ENCODE measurements at places on chromosomes 5 and 9.

DNA sequence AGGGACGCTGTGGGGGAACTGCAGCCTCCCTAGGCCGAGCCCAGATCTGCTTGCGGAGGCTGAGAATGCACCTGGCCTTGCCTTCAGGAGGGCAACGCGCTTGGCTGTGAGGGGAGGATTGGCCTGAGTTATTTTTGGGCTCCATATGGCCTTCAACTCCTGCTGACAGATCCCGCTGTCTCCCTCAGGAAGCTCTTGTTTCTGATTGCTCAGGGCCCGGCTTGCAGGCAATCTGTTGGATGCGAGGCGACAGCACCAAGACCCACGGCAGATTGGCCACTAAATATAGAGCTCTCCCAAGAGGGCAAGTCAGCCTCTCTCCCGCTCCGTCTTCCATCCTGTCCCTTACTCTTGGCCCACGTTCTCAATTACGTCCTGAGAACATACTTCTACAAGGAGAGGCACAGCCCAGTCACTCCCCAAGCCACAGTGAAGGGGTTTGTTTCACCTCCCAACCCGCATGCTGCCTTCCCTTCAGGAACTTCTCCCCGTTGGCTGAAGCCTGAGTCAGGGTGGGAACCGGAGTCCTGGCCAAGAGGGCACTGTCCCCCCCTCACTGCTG lies 53.6 kb downstream of the RASGEF1C start:
- DNase-seq = no peak

- no peak for DNase-seq
These were observed 39.8 kb downstream of the PTAR1 start for GRCh38 chr9:69719983-69720382.

DNA sequence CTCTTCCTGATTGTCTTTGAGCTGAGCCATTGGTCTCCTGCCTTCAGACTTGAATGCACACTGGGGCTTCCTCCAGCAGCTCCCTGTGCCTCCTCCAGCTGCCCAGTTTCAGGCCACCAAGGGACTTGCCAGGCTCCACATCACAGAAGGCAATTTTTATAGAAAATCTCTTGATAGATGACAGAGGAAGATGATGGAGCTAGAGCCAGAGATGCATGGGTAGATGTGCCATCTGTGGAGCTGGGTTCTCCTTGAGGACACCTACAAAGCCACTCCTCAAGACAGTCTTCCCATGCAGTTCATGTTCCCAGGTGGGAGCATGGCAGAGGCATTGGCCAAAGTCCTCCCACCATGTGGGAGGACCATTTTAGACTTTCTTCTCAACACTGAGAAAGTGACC lies 239.6 kb upstream of the IRX1 start:
- DNase-seq = no peak

GRCh38 chr9:36470643-36471290 lies 70.7 kb upstream of the RNF38 start:
- DNase-seq = no peak

- DNase-seq = no peak
These were observed 39.8 kb downstream of the FOXI1 start for GRCh38 chr5:170145462-170145861.

DNA sequence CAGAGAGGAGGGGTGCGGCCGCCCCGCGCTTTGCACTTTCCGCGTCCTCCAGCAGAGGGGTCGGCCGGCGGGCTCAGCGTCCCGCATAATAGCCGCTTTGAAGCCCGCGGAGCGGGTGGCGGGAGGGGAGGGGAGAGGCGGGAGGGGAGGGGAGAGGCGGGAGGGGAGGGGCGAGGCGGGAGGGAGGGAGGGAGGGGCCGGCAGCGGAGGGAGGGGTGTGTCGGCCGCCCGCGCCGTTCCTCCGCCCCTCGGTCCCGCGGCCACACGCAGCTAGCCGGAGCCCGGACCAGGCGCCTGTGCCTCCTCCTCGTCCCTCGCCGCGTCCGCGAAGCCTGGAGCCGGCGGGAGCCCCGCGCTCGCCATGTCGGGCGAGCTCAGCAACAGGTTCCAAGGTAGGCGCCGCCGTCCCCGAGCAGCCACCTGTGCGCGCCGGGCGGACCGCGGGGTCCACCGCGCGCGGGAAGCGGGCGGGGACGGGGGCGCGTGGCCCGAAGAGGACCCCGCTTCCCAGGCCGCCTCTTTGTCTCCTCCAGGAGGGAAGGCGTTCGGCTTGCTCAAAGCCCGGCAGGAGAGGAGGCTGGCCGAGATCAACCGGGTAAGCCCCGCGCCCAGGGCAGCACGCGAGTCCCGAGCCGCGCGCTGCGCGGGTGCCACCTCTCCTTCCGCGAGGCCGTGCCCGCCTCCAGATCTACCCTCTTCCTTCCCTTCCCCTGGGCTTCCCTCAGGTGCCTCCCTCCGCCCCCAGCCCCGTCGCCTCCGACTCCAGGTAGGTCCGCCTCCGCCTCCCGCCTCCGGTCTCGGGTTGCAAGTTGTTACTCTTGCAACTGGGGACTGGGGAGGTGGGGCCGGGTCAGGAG lies at the start of gene AIF1L:
Gene AIF1L (plus strand): TSS at position 263 of the 857 bp plus-strand sequence. CDS start 99 bp downstream, at position 362.
- DNase-seq = no peak

- DNase-seq = no peak
These were observed 38.5 kb upstream of the NR4A3 start for GRCh38 chr9:99782962-99783718.

DNA sequence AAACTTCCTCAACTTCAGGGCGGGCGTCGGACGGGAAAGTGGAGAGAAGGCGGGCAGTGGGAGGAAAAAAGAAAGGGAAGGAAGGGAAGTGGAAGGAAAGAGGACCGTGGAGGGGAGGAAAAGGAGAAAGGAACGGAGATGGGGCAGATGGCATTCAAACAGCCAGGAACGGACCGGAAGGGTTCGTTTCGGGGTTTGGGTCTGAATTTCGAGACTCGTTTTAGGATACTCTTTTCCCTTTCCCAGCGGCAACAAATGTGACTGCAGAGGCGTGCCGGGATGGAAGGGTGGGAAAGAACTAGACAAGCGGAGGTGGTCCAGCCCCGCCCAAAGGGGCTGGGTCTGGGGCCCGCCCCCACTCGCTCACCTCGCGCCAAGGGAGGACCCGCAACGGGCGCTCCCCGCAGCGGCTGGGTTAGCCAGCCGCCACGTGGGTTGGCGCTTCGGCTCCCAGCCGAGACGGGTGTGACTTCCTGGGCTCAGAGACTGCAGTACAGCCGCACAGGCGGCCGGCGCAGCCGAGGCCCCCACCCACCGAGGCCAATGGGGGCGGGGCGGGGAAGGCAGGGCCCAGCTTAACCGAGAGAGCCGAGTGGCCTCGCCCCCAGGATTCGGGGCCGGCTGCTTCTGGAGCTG lies 2.7 kb downstream of the VCAN start:
- peak; percentile 49 for DNase-seq

DNA sequence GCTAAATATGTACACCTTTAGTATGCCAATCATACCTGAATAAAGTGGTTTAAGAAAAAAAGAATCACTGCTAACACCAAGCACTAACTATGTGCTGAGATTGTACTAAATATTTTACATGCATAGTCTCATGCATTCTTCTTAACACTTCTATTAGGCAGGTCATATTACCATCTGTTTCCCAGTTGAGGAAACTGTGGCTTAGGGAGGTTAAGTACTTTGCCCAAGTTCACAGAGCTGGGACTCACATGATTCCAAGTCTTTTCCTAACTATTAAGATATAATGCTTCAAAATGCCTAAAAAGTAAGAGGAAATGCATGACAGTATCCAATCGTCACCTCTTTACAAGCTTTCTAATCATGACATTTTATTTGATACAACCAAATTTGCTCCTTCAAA lies 69.2 kb upstream of the PLPP6 start:
- DNase-seq = no peak
